AG04450 (cell line): ENCODE measurements at places on chromosomes 1 and 21. TPM values are rescaled to one million over a fixed set of nuclear protein-coding genes. Genes with fewer than 3 reads are reported as not detected.
A peak's percentile ranks its signal among the peaks of the same experiment; 100 is the strongest.

Gene CD2
- not detected in 2 replicates for polyA plus RNA-seq

Gene CTTNBP2NL
- polyA plus RNA-seq = 23.6 and 30.5 TPM in 2 replicates

Gene KCNC4
- polyA plus RNA-seq = 0.36 and 0.63 TPM in 2 replicates

Gene RBP7
- 0.20 and 0.22 TPM in 2 replicates for polyA plus RNA-seq

Gene ODF2L
- polyA plus RNA-seq = 14.6 and 25.6 TPM in 2 replicates

Gene ECM1
- polyA plus RNA-seq = 122 and 163 TPM in 2 replicates

Gene NR5A2
- polyA plus RNA-seq = 0.02 TPM in 1 of 2 replicates, not detected in the other

Gene WNT2B
- polyA plus RNA-seq = 2.7 and 2.8 TPM in 2 replicates

Gene CTNNBIP1
- 28.3 and 33.6 TPM in 2 replicates for polyA plus RNA-seq

Gene PEAR1
- 14.9 and 16.1 TPM in 2 replicates for polyA plus RNA-seq

Gene SYT14
- polyA plus RNA-seq = 3.7 and 4.8 TPM in 2 replicates

Gene A3GALT2
- polyA plus RNA-seq = not detected in 2 replicates

- DNase-seq = no peak
Observed at GRCh38 chr21:41783476-41784180, 16.8 kb upstream of the RIPK4 start.

DNA sequence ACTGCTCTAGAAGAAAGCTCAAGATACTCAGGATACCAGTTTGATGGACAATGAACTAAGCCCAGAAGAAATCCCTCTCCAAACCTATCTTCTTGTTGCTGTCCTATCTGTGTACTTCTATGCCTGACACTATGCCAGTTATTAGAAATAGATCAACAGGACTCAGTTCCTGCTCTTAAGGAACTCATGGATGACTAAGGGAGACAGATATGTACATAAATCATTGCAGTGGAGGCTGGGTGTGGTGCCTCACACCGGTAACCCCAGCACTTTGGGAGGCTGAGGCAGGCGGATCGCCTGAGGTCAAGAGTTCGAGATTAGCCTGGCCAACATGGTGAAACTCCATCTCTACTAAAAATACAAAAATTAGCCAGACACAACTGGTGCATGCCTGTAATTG lies 42.4 kb upstream of the AK4 start:
- no peak for DNase-seq

GRCh38 chr1:201946224-201946908 lies at the start of gene LMOD1:
TSS of gene LMOD1 (minus strand) at chr1:201946548. CDS start at chr1:201946340, 208 bp downstream.
- DNase-seq = peak; percentile 95

GRCh38 chr1:238681021-238681420 lies 705.3 kb upstream of the CHRM3 start:
- no peak for DNase-seq

DNA sequence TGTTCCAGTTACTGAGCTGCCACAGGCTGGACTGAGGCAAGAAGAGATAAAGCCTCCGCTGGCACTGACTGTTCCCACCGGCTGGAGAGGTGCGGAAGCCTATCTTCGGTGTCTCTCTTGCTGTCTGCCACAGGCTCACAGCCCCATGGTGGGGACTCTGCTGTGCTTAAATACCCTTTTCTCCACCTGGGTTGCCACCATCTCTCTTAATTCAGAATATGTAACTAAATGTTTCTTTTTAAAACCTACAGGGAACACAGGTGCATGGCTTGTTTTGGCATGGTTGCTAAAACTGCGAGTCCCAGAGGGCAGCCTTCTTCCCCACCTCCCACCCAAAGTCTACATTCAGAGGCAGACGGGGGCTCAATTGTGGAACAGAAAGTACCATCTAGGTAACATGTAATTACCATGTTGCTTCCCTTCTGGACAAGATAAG lies 8.1 kb upstream of the LBR start:
- no peak for DNase-seq

DNA sequence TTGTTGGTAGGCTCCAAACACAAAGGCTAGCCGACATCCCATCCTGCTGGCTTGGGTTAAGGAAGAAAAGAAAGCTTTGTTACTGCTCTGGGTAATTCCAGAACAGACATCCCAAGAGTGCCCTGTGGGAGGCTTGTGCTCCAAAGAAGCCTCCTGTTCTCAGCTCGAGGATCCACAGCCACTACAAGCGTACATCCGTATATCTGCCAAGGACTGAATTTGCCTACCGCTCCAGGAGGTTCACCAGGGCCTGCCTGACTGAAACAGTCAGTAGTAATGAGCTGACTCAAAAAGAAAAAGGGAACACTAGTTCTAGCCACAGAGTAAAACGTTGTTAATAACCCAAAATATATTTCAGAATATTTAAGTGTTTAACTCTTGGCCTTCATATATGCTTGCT lies 24.8 kb upstream of the MUTYH start:
- DNase-seq = no peak

- DNase-seq = no peak
Observed at GRCh38 chr1:207941665-207942064, 30.7 kb upstream of the CD34 start.

GRCh38 chr1:87685311-87686135 lies 356.8 kb downstream of the LMO4 start:
- DNase-seq = no peak

DNA sequence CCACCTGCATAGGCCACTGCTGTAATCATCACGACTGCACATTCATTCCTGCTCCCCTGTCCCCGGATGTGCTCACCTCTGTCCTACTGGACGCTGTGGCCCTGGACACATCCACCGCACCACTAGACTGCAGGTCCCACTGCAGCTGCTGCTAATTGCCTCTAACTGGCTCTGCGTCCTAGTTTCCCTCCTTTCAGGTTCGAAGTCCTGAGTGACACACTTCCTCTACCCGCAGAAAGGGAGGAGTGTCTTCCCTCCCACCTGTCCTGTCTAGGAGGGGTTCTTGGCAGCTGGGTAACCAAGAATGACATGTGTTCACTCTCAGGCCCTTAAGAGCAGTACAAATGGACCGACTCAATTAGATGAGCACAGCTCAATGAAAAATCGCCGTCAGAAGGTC lies 40.5 kb upstream of the ITPKB start:
- DNase-seq = no peak

GRCh38 chr1:244052016-244052727 lies 1.1 kb downstream of the ZBTB18 start:
- no peak for DNase-seq

DNA sequence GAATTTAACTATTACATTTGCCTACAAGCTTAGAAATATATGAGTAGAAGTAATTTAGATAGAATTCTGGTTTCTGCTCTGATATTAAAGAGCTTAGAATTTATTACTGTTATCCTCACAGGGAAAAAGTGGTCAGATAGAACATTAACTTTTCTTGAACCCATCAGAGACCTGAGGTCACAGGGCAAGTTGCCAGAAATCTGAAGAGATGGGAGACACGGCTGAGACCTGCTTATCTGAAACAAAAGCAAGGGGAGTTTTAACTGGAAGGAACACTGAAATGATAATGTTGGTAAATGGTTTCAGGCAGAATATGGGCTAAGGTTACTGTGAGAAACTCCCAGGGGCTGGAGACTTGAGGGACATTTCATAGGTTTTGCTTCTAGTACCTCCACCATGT lies 28.0 kb upstream of the USP25 start:
- no peak for DNase-seq

DNA sequence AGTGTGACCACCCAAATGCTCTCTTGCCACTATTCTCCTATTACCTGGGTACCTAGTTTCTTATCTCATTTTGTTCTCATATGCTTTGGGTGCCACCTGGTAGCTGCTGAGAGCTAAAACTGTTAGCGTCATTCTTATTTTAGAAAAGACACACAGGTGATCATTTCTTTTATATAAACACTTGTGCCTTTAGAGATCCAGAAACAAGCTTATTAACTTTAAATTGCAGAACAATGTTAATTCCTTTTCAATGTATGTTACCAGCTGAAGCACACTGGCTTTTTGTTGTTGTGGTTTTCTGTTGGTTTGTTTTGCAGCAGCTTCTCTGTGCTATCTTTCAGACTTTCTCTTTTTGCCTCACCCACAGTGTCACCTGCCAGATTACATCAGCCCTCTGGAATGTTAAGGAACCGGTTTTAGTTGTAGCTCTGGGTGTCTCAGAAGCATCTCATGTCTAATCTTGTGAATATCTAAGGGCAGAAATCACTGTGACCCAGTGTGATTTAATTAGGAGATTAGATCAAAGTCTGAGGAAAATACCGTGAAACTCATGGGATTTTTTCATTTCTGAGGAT lies 43.4 kb upstream of the SLC19A2 start:
- no peak for DNase-seq

GRCh38 chr1:29642519-29642918 lies 406.2 kb downstream of the PTPRU start:
- no peak for DNase-seq

DNA sequence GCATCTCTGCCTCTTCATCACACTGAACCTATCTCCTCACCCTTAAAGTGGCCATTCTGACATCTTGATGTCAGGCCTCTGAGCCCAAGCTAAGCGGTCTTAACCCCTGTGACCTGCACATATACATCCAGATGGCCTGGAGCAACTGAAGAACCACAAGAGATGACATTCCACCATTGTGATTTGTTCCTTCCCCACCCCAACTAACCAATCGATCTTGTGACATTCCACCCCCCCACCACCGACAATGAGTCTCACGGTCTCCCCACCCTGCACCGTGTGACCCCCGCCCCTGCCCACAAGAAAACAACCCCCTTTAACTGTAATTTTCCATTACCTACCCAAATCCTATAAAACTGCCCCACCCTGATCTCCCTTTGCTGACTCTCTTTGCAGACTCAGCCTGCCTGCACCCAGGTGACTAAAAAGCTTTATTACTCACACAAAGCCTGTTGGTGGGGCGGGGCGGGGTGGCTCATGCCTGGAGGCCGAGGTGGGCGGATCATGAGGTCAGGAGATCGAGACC lies 21.0 kb upstream of the PINK1 start:
- no peak for DNase-seq

DNA sequence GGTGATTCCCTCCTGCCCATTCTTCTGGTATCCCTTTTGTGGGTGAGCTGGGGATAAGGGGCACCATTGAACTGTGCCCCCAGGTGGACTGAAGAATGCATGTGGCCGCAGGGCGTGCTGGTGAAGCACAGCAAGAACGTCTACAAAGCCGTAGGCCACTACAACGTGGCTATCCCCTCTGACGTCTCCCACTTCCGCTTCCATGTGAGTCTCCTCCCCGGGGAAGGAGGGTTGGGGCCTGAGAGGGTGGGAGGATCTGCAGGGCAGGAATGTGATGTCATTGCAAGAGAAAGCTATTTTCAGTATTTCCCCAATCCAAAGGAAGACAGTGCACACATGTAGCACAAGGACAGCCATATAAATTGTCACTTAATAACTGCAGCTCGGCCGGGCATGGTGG lies 7.5 kb upstream of the KPNA6 start:
- no peak for DNase-seq

GRCh38 chr1:1326075-1326605 lies 1.5 kb downstream of the CPTP start:
- DNase-seq = no peak

GRCh38 chr21:32447224-32447623 lies 34.7 kb downstream of the EVA1C start:
- no peak for DNase-seq

- no peak for DNase-seq
Observed at GRCh38 chr1:6069573-6069972, 23.9 kb downstream of the KCNAB2 start.

- DNase-seq = no peak
Observed at GRCh38 chr1:2133879-2134215, 60.7 kb downstream of the FAAP20 start.

DNA sequence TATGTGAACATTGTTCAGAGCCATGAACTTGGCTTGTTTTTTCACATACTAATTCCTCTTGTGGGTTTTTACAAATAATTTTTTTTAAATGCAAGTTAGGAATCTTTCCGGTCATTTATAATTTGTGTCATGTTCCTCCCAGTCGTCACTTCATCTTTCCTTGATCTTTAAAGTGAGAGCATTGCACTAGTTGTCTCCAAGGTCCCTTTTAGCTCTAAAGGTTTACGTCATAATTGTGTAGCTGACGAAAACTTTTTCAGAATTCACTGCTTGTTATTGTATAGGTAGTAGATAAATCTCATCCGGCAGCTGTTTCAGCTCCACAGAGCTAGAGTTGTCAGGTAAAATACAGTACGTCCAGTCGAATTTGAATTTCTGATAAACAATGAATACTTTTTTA lies 33.6 kb downstream of the SOAT1 start:
- no peak for DNase-seq

- DNase-seq = no peak
Observed at GRCh38 chr1:182087719-182088350, 26.3 kb upstream of the ZNF648 start.
